Progenitor cell of endocrine pancreas (in vitro differentiated cells): ENCODE measurements at places on chromosomes 11 and 22.

DNA sequence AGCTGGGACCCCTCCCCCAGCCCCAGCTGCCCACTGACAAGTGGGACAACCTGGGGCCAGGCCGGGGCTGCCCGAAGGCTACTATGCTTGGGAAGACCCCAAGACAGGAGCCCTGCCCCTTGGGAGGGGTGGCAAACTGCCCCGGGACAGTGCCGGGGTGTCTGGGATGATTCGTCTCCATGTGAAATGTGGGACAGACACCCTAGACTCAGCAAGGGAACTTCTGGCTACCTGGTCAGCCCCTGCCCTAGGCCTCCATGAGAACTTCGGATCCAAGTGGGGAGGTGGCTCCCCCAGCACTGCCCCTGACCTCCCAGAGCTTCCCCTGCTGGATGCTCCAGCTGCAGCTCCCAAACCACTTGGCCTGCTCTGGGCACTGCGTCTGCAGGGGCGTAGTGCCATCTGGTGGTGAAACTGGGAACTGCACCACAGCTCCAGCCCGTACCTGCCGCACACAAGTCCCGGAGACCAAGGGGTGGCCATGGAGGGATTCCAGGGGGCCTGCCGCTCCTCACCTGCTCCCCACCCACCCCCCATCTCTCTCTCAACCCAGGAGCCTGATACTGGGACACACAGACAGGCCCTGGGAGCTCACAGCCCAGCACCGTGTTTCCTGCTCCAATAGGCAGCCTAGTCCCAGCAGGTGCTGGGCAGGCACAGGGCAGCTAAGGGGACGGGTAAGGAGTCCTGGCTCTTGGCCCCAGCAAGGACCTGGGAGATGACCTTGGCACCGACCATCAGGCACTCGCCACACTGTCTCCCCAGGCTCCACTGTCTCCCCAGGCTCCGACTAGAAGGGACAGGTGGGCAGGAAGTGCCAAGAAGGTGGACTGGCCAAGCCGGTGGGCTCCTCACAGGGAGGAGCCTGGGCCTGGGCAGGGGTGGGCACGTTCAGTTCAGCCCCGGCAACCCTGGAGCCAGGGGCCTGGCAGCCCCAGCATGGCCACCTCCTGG lies 194.1 kb downstream of the IGLL1 start:
- H3K27ac ChIP-seq: no peak overlapping the region
- peaks cover 11% of the 10 kb centered on the region for H3K4me1 ChIP-seq
- peaks cover 1% of the 10 kb centered on the region for H3K36me3 ChIP-seq
- peak; percentile 86 for DNase-seq
- H3K4me3 ChIP-seq: no peak overlapping the region

DNA sequence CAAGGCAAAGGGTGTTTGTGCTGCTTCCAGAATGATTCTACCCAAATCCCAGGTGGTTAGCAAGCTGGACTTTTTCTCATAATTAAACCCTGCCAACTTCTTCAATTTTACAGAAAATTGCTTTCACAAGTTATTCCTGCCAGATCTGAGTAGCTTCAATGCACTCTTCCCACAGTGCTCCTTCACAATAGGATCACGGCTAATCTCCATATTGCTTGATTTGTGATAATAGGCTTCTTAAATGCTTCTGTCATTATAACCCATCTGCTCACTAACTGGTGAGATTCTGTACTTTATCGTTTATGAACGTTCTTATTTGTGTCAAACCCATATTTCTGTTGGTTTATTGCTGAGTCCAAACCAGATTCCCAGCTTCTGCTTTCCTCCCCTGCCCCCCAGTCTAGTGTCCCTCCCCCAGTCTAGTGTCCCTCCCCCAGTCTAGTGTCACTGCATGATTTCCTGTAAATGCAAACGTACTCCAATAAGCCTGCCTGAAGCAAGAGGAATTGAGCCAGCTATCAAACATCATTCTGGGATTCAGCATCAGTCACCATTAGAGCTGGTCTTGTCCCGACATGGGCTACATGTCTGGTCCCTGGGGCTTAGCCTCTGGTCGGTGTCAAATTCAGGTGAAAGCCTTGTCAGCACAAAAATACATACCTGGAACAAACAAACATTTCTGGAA lies 14.0 kb downstream of the MMP3 start:
- peaks cover 13% of the 10 kb centered on the region for H3K27me3 ChIP-seq
- no peak overlapping the region for H3K4me3 ChIP-seq
- no peak for DNase-seq

DNA sequence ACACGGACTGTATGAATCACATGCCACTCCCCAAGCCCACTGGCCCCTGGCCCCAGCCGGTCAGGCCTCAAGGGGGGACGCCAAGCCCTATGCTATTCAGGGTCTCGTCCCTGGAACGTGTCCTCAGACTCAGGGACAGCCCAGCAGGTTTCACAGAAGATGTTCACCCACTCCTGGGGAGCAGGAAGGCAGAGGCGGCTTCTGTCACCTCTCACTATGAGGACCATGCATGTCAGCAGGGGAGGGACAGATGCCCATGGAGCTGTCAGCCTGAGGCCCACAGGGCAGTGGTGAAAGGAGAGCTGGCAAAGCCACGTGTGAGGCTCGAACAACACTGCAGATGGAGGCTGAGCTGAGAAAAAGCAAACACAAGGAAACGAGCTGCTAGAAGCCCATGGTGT lies 192.0 kb downstream of the SHANK2 start:
- H3K36me3 ChIP-seq: peaks cover 10% of the 10 kb centered on the region
- no peak overlapping the region for H3K27ac ChIP-seq
- no peak for DNase-seq
- no peak overlapping the region for H3K4me3 ChIP-seq

- H3K36me3 ChIP-seq: peaks cover 1% of the 10 kb centered on the region
- H3K4me3 ChIP-seq: no peak overlapping the region
- H3K4me1 ChIP-seq: no peaks in the 10 kb centered on the region
- H3K27ac ChIP-seq: no peak overlapping the region
These were observed 273.9 kb upstream of the CHORDC1 start for GRCh38 chr11:90496722-90497121.

- H3K36me3 ChIP-seq: no peaks in the 10 kb centered on the region
- peaks cover 18% of the 10 kb centered on the region for H3K4me1 ChIP-seq
- DNase-seq: no peak
- H3K27me3 ChIP-seq: peaks cover 11% of the 10 kb centered on the region
- H3K27ac ChIP-seq: no peak overlapping the region
These were observed 8.4 kb upstream of the CLMP start for GRCh38 chr11:123203471-123203870.

DNA sequence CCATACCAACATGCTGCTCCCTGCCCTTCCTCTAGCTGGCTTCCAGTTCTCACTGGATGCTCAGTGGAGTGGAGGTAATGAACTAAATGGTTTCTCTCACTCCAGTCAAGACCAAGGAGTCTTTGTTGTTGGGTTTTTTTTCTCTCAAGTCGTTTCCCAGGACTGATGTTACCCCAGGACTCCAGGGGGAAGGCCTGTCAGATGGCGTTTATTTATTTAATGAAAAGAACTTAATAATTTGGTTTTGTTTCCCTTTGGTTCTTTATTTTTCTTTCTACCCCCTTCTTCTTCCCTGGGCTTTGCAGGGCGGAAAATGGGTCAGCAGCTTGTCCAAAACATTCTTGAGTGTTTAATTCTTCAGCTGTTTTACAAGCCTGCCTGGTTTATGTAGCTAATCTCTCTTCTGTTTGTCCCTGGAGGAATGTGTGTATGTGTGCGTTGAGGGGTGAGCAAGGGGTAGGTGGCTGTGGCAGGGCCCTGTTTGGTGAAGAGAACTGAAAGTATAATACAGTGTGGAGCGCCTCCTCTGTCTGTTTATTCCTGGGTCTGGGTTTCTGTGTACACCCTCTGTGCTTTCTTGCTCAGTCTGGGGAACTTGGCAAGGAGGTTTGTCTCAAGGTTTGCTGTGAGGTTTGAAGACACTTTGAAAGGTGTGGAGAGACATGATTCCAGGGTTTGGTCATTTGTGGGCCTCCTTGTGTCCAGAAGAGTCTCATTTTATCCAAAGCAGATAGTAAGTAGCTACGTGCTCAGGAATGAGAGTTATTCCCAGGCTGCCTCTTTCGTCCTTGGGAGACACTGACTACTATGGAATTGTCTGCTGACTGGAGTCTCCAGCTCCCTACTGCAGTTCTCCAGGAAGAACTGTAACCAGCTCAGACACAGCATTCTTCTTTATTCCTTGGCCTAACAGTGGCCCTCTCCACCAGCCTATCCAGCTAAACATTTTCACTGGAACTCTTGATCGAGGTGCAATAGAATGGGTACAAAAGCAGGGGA lies 175.5 kb downstream of the ADAMTS15 start:
- no peak overlapping the region for H3K4me3 ChIP-seq
- DNase-seq: no peak
- peaks cover 4% of the 10 kb centered on the region for H3K4me1 ChIP-seq
- H3K36me3 ChIP-seq: no peaks in the 10 kb centered on the region
- H3K27me3 ChIP-seq: peaks cover 6% of the 10 kb centered on the region

DNA sequence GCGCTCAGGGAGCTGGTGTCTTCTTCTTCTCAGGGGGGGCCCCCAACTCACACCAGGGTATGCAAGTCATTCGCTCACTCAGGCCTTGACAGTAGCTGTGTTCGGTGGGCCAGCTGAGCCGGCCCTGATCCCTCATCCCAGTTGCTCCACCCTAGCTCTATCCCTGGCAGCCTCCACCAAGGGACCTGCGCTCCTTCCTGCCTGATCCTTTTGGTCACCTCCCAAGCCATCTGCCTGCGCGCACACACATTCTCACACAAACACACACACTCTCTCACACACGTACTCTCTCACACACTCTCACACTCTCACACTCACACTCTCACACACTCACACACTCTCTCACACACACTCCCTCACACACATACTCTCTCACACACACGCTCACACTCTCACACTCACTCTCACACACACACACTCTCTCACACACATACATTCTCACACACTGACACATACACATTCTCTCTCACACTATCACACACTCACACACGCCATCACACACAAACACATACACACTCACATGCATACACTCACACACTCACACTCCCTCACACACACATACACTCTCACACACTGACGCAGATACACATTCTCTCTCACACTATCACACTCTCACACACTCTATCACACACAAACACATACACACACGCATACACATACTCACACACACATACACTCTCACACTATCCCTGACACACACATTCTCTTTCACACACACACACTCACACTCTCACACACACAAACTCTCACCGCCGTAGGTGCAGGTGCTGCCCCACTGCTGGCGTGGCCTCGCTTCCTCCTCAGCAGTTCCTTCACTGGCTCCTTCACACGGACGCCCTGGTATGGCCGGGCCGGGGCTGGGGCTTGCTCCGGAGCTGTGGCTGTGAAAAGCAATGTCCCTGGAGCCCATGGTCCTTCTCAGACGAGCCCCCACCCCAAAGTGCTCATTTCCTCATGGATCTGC lies 20.8 kb downstream of the POU2AF1 start:
- H3K4me3 ChIP-seq: no peak overlapping the region
- peaks cover 34% of the 10 kb centered on the region for H3K4me1 ChIP-seq
- DNase-seq: no peak
- no peaks in the 10 kb centered on the region for H3K36me3 ChIP-seq
- peaks cover 4% of the 10 kb centered on the region for H3K27me3 ChIP-seq
- H3K27ac ChIP-seq: no peak overlapping the region

DNA sequence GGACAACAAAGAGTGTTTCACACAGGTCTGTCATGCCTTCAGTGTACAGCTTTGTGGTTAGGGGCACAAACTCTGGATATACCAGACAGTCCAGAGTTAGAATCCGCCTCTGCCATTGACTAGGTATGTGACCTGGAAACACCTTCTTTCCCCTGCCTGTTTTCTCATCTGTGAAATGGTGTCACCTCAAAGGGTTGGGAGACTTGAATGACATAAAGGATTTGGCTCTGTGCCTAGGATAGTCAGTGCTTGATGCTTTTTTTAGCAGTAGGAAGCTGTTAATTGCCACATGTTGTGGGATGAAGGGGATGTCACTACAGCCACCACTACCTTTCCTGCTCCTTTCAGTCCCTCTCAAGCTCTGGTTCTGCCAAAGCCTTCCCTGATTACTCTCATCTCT lies 17.4 kb upstream of the LRRC55 start:
- H3K27me3 ChIP-seq: peaks cover 4% of the 10 kb centered on the region
- H3K36me3 ChIP-seq: no peaks in the 10 kb centered on the region
- peaks cover 16% of the 10 kb centered on the region for H3K4me1 ChIP-seq
- no peak overlapping the region for H3K4me3 ChIP-seq

GRCh38 chr11:76030968-76031590 lies 175.2 kb downstream of the WNT11 start:
- H3K36me3 ChIP-seq: peaks cover 11% of the 10 kb centered on the region
- peaks cover 6% of the 10 kb centered on the region for H3K4me1 ChIP-seq
- no peak for DNase-seq
- no peak overlapping the region for H3K27ac ChIP-seq
- H3K27me3 ChIP-seq: no peaks in the 10 kb centered on the region
- H3K4me3 ChIP-seq: no peak overlapping the region

GRCh38 chr22:20459152-20459542 lies 21.5 kb upstream of the SCARF2 start:
- DNase-seq: no peak
- H3K27me3 ChIP-seq: no peaks in the 10 kb centered on the region
- no peak overlapping the region for H3K4me3 ChIP-seq
- H3K4me1 ChIP-seq: peaks cover 5% of the 10 kb centered on the region
- no peak overlapping the region for H3K27ac ChIP-seq
- H3K36me3 ChIP-seq: peaks cover 10% of the 10 kb centered on the region

- H3K4me1 ChIP-seq: peaks cover 5% of the 10 kb centered on the region
- H3K27ac ChIP-seq: no peak overlapping the region
- H3K36me3 ChIP-seq: no peaks in the 10 kb centered on the region
- H3K4me3 ChIP-seq: no peak overlapping the region
- H3K27me3 ChIP-seq: peaks cover 40% of the 10 kb centered on the region
These were observed 351.0 kb upstream of the B3GAT1 start for GRCh38 chr11:134763030-134763388.

DNA sequence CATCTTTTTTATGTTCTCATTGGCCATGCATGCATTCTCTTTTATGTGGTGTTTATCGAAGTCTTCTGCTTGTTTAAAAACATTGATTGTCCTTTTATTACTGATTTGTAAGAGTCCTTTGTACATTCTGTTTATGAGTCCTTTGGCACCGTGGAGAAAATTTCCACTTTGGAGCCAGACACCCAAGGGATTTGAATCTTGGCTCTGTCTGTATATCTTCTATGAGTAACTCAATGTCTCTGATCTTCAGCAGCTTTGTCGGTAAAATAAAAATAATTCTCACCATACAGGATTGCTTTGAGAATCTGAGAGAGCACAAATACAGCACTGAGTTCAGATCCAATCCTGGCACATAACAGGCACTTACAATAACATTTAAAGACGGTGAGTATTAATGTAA lies 12.8 kb upstream of the SORL1 start:
- H3K27me3 ChIP-seq: peaks cover 10% of the 10 kb centered on the region
- no peak overlapping the region for H3K27ac ChIP-seq
- H3K36me3 ChIP-seq: no peaks in the 10 kb centered on the region
- no peaks in the 10 kb centered on the region for H3K4me1 ChIP-seq
- H3K4me3 ChIP-seq: no peak overlapping the region
